BE2C (cell line): ENCODE measurements at places on chromosomes 2 and 18.

DNA sequence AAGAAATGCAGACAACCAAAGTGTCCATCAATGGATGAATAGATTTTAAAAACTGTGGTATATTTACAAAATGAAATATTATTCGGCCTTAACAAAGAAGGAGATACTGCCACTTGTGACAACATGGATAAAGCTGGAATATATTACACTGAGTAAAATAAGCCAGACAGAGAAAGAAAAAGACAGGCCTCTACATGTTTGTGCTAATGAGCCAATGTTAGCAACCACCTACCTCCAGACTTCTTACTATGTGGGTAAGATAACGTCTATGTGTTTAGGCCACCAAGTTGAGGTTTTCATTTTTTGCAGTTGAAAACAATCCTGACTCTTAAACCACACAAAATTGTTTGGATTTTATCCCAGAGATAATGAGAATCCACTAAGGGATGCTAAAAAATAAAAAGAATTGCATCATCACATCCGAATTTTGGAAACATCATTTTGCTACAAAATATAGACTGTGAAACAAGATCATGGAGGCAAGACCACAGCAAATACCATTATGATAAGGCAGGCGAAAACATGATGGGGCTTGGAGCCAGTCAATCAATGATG is 47.0 kb downstream of the EVA1A start:
- DNase-seq: no peak

- peak; percentile 17 for DNase-seq
These were observed 9.6 kb downstream of the SERPINB8 start for GRCh38 chr18:63979409-63979920.

GRCh38 chr2:234588054-234588430 is 91.2 kb upstream of the ARL4C start:
- DNase-seq: no peak

DNA sequence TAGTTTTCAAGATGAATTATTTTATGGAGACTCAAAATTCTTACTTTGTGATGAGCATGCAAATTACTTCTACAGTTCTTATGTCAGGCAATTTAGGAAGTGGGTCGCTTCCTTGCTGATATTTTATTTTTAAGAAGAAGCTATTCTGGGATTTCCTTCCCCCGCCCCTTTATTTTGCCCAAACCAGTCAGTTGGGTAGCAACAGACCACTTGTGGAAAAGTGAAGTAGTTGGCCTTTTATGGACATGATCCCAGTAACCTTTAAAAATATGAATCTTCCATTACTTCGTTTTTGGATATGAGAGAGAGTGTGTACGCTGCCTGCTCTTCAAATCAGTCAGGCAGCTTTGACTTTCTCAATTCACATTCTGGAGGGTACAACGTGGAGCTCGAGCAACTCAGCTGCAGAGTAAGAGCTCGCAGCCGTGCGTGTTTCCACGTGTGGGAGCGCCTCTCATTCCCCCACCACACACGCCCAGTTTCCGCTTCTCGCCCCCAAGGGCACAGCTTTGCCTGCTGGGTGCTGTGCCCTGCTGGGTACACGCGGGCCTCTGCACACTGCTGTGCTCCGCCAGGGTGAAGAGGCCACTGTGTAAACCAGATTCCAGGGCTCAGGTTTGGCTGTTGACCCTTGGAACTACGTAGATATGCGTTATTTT is 92.6 kb downstream of the ITGB1BP1 start:
- DNase-seq: no peak

DNA sequence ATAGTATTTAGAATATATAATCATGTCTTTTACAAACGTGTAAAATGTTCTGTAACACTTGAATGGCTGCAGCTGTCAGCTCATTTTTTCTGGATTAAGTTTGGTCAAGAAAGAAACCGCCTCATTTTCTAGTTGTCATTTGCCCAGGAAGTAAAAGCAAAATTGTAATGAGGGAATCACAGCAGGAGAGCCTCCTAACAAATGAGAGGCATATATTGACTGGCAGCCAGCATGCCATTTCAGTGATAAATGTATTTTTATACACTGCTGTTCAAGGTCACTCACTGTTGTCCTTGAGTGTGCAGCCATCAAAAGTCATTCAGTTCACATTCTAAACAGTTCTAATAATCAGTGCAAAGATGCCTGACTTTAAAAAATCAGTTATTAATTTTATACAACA is 144.3 kb upstream of the BOD1L2 start:
- DNase-seq: no peak

- no peak for DNase-seq
These were observed 28.3 kb downstream of the DRC1 start for GRCh38 chr2:26429779-26430578.

- DNase-seq: no peak
These were observed 5.4 kb downstream of the SNTG2 start for GRCh38 chr2:955829-956731.

GRCh38 chr2:121212661-121213325 is 72.2 kb downstream of the TFCP2L1 start:
- DNase-seq: no peak

DNA sequence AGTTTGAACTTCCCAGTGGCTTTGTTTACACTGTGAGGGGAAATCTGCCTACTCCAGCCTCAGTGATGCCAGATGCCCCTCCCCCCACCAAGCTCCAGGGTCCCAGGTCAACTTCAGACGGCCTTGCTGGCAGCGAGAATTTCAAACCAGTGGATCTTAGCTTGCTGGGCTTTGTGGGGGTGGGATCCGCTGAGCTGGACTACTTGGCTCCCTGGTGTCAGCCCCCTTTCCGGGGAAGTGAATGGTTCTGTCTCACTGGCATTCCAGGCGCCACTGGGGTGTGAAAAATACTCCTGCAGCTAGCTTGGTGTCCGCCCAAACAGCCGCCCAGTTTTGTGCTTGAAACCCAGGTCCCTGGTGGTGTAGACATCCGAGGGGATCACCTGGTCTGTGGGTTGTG is 70.0 kb upstream of the NEUROD1 start:
- no peak for DNase-seq

DNA sequence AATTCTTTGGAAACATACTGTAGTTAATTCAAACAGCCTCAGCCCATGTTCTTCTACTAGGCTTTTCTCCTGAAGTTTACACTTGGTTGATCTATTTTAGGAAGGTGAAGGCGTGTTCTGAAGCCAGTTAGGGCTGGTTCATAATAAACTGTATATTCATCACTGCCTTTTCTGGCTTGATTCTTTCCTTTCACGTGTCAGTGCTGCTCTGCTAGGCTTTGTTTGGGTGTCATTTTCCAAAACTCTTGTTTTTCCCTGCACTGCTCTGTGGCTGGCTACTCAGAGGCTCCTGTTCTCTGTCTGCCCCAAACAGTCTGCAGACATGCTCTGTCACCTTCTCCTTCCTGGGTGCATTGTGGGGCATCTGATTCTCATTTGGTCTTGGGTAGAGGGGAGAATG is 136.1 kb downstream of the PARD3B start:
- DNase-seq: no peak

- DNase-seq: no peak
These were observed 145.8 kb downstream of the CAPN13 start for GRCh38 chr2:30661173-30662107.

GRCh38 chr2:73258913-73259215 is 24.8 kb downstream of the CCT7 start:
- DNase-seq: no peak

DNA sequence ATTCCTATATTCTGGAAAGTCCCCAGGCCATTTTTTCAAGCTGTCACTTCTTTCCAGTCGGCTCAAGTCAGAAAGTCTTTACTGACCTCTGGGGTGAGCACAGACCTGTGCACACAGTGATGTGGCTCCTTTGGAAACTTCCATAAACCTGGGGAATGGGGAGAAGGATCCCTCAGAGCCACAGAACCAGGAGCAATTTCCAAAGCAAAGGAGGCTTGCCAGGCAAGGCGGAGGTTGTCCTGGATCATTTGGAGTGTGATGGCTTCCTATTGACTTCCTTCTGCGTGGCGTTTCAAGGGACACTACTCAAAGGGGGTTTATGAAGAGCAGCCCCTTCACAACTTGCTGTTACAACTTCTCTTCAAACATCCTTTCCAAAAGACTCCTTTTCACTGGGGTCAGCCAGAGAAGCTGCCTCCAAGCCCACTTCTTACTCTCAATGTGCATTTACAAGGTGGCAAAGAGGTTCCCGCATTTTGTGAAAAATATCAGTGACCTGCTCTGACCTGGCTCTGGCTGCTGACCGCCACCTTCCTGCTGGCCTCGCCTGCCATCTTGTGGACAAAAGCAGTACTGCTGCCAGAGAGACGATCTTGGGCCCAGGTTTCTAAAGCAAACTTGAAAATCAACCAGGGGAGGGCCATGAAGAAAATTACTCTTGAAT is 18.2 kb upstream of the TMEM247 start:
- DNase-seq: peak; percentile 73

GRCh38 chr2:80073134-80073561 is 231.4 kb downstream of the LRRTM1 start:
- peak; percentile 34 for DNase-seq

GRCh38 chr2:220930271-220931076 is 641.6 kb downstream of the EPHA4 start:
- no peak for DNase-seq

GRCh38 chr18:74507097-74507881 is 11.1 kb downstream of the CNDP2 start:
- no peak for DNase-seq

GRCh38 chr2:215769246-215769645 is 244.1 kb downstream of the MREG start:
- DNase-seq: no peak

DNA sequence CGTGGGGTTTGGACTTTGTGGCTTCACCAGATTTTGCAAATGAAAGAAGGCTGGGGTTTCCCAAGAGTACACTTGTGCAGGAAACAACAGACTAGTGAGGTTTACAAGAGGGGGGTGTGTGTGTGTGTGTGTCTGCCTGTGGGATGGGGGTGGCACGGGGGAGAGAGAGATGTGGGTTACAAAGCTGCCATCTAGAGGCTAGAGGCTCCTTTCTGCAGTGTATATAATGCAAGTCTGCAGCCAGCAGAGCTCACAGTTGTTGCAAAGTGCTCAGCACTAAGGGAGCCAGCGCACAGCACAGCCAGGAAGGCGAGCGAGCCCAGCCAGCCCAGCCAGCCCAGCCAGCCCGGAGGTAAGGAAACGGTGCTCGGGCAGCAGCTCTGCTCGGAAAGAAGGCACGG is at the start of gene ACKR3:
TSS of gene ACKR3 (plus strand) at position 253 of the 401 bp plus-strand sequence. CDS start 10,641 bp downstream, outside the sequence.
- DNase-seq: no peak

- DNase-seq: no peak
These were observed 3.0 kb upstream of the IL1RN start for GRCh38 chr2:113124181-113124961.

GRCh38 chr2:237691029-237691907 is 63.9 kb downstream of the LRRFIP1 start:
- no peak for DNase-seq

- DNase-seq: no peak
These were observed 90.3 kb downstream of the SP3 start for GRCh38 chr2:173874894-173875237.

DNA sequence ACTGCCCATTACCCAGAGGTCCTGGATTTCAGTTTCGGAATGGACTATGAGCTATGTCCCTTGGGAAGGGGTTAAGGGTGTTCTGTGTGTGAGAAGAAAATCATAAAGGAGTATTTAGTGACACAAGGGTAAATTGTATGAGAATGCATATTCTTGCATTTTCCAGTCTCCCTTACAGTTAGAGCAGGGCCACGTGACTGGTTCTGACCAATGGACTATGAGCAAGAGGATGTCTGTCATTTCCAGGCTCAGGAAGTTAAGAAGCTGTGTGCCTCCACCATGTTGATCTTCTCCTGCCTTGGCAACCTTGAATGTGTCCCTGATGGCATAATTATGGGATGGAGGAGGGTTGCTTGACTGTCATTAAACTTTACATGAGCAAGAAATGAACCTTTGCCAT is 94.9 kb downstream of the DHRS9 start:
- DNase-seq: no peak

GRCh38 chr2:236977063-236977851 is 108.4 kb upstream of the COPS8 start:
- no peak for DNase-seq

- DNase-seq: no peak
These were observed 500.5 kb upstream of the SPHKAP start for GRCh38 chr2:228681979-228682378.

- DNase-seq: no peak
These were observed 73.4 kb downstream of the INPP4A start for GRCh38 chr2:98518101-98518500.

DNA sequence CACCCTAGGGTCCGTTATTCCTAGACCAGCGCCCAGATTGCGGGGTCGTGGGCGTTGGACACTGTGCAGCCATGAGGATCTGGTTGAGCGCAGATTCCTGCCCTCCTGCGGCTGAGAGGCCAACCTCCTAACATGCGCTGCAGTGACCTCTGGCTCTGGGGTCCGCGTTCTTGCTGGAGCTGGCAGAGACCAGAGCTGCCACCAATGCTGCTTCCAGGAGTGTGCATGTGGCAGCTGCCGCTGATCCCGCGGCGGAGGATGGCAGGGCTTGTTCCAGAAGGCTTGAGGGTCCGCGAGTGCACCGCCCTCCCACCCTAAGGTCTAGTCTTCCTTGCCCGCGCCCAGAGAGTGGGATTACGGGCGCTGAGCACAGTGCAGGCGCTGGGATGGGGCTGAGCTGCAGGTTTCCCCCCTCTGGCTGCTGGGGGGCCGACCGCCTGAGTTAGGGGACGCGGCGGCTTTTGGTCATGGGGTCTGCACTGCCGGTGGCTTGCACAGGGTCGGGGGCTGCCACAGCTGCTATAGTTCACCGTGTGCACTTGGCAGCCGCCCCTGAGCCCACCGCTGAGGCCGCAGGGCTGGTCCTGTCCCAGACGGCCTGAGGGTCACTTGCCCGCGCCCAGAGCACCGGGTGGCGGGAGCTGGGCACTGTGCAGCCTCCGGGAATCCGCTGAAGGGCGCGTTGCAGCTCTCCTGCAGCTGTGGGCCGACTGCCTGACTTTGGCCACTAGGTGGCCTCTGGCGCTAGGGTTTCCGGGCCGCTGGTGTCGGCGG is 145.9 kb downstream of the CCDC74A start:
- peak; percentile 71 for DNase-seq

GRCh38 chr2:59774821-59775433 is 778.5 kb downstream of the BCL11A start:
- no peak for DNase-seq

- DNase-seq: no peak
These were observed 18.4 kb upstream of the SELENOI start for GRCh38 chr2:26327291-26328272.

DNA sequence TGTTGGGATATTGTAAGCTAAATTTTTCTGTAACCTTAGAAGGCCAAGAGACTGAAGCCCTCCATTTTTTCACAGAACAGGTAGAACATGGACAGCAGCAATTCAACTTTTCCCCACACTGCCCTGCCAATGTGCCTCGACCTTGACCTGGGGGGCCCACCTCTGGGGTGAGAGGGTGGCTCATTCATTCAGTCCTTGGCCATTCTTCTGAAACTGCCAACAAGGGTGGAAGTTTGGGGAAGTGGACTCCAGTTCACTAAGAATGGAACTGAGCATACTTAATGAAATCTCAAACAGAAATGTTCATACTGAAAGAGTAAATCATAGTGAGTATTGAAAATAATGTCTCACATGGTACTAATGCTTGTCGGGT is 1.1 kb downstream of the EEF1B2 start:
- no peak for DNase-seq

DNA sequence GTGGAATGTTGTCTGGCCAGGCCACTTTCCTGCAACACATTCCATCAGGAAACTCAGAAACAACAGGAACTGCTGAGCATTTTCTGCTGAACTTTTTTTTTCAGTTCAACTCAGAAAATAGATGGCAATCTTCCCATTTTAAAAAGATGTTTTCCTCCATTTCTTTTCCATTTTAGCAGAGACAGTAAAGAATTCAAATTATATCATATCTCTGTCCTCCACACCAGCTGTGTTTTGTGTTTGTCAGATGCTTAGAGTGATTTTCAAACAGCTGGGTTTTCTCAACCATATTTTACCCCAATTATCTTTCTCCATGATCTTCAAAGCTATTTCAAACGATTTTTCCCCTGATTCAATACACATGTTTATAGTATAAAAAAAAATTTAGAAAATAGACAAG is 713.4 kb downstream of the LRRTM4 start:
- no peak for DNase-seq
